AG04449 (cell line): ENCODE measurements at places on chromosomes 4 and X.

DNA sequence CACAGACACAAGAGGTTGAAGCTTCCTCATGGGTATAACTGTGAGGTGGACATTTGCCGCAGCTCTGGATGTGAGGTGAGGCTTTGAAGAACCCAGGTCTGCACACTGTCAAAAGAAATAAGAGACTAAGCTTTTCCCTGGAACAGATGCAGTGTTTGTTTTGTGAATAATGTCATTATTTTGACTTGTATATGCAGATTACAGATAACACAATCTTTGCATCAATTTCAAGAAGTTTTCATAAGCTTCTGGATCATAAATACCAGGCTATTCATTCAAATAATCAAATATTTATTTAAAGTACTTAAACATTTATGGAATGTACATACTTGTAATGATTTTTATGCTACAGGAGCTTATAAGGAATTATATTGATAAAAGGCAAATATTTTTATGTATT, 174.8 kb downstream of the EPHA5 start:
- DNase-seq: no peak

DNA sequence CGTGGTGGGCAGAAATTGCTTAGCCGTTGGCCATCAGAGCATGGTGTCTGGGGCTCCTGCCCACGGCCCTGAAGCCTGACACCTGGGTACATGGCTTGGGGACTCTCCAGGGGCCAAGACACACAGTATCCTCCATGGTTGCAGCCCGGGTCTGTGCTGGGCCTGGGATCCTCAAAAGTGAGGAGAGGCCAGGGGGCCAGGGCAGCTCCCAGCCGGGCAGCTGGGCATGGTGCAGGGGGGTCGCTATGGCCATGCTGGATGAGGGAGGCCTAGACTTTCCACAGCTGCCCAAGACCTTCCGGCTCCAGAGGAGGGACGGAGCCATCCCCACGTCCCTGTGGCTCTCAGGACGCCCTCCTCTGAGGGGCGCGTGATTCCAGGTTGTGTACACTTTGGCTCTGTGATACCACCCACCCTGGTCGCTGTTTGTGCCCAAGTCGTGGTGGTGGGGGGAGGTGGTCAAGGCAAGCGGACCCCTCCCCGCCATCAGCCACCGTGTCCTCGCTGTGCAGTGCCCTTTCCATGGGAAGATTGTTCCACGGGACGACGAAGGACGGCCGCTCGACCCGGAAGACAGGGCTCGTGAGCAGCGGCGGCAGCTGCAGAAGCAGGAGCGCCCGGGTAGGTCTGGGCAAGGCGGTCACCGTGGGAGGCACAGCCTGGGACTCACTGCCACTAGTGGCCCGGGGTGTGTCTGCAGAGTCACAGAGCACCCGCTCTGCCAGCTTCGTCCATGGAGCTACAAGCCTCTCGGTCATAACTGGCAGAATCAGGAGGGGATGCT, 25.7 kb downstream of the NKX1-1 start:
- no peak for DNase-seq

GRCh38 chrX:38183596-38183995, 37.1 kb downstream of the SRPX start:
- no peak for DNase-seq

GRCh38 chrX:20124964-20125363, 8.3 kb upstream of the MAP7D2 start:
- no peak for DNase-seq

DNA sequence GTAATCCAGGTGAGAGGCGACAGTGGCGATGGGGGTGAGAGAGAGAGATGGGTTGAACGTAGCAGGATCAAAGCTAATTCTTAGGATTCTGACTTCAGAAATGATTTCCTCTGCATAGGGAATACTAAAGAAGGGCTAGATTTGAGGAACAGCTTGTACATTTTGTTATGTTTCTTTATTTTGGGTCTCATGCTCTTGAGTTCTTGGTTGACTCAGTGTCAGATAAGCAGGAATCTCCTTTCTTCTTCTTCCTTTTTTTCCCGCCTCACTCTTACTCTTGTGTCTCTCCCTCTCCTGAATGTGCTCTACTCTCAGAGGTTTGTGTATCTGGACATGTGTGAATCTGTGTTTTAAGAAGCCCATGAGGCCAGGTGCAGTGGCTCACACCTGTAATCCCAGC, 36.4 kb downstream of the FAM193A start:
- DNase-seq: no peak

DNA sequence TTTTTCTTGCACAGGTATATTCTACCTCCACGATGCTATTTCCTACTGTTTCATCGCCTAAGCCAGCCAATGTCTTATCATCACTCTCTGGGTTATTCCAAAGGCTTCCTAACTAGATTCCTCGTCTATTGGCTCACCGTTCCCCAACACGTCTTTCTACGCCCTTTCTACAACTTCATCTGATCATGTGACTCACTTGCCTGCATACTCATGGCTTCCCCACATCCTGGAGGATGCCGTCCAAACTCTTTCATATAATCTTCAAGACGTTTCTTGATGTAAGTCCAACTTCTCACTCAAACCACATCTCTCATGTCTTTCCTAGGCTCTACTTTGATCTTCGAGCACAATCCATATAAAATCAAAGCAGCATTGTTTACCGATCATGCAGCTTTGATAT, 322.0 kb upstream of the PPARGC1A start:
- no peak for DNase-seq

DNA sequence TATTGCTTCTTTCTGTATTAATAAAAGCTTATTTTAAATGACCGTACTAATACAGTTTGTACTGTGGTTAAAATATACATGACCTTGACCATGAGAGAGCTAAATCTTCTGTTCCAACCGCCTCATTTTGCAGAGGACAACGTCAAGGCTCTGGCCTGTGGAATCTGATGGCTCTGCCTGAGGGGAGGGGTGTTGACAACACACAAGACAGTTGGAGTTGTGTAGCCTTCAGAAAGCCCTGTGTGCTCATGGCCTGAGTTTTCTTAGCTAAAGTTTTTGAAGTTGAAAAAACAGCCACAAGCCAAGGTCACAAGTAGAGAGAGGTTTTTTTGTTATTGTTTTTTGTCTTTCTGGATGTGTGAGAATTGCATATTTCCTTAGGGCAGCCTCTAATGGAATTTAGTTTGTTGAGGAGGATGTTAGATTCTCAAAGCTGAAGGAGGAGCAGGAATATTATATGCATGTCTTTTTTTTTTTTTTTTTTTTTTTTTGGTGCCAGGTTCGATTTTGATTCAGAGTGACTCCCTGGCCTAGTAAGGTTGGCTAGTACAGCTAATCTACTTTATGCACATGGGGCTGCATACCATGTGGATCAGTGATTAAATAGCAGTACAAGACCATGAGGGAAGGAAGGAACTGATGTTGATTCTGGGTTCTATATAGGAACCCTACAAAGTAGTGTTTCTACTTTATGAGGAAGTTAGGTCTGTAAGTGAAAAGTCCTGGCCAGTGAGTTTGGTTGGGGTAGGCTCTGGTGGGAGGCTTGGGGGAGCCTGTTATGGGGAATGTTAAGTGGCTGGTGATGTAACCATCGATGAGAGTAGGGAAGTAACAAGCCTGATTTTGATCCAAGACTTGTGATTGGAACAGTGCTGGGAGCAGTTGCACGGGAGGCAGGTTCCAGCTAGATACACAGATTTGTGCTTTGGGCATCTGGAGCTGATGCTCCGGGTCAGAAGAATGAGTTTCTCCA, 20.3 kb downstream of the SMS start:
- DNase-seq: no peak

- no peak for DNase-seq
Measured at GRCh38 chr4:140808256-140808655, 52.1 kb upstream of the TBC1D9 start.

GRCh38 chr4:153232768-153233167, 28.5 kb downstream of the TRIM2 start:
- DNase-seq: no peak

DNA sequence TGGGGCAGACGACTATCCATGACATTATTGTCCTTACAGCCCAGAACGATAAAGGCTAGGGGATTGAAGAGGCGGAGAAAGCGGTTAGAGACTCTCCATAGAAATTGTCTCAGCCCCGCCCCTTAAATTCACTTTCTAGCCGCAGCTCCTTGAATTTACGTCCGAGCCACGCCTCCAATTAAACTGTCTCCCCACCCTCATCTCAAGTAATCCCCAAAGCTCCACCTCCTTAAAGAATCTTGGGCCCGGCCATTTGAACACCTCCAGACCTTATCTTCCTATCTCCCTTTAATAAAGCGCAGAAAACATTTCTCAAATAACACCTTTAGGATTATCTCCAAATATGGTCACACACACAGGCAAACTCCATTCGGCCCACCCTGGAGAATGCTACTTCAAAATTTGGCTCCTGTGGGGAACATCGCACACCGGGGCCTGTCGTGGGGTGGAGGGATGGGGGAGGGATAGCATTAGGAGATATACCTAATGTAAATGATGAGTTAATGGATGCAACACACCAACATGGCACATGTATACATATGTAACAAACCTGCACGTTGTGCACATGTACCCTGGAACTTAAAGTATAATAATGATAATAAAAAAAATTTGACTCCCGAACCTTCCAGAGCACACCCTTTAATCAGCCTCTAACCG, 7.2 kb upstream of the MAGIX start:
- DNase-seq: no peak

DNA sequence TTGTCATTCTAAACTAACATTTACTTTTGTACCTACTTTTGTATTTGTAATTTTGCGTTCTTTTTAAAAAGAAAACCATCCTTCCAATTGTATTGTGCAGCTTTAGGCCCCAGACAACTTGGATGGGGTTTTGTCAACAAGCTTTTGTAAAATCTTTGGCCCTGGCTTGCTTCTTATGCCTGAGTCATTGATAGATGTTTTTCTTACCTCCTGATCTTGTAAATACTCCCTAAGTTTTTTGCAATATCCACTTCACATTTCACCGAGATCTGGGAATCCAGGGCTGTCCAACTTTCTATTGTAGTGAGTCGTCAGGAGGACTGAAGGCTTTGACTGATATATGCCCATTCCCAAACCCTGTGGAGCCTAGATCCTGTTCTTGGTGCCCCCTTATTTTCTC, 126.9 kb upstream of the GUCY1A1 start:
- no peak for DNase-seq

- no peak for DNase-seq
Measured at GRCh38 chr4:152709675-152710438, 30.1 kb upstream of the TMEM154 start.

- DNase-seq: no peak
Measured at GRCh38 chr4:169727616-169728015, 30.1 kb downstream of the HPF1 start.

DNA sequence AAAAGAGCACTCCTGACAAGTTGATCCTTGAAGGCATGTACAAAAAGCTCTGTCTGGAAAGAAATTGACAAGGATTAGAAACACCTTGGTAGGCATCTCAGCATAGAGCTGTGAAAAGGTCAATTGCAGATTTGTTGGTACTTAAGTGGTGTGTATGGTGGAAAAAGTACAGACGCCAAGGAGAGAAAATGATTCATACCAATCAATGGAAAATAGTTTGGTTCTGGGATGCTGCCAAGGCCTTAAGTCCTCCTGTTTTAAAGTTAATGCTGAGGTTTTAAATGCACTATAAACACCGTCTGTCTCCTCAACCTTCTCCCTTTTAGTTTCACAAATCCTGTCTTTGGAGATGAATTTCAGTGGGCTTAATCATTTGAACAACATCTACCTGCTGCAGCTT, 524.1 kb downstream of the IL15 start:
- no peak for DNase-seq

DNA sequence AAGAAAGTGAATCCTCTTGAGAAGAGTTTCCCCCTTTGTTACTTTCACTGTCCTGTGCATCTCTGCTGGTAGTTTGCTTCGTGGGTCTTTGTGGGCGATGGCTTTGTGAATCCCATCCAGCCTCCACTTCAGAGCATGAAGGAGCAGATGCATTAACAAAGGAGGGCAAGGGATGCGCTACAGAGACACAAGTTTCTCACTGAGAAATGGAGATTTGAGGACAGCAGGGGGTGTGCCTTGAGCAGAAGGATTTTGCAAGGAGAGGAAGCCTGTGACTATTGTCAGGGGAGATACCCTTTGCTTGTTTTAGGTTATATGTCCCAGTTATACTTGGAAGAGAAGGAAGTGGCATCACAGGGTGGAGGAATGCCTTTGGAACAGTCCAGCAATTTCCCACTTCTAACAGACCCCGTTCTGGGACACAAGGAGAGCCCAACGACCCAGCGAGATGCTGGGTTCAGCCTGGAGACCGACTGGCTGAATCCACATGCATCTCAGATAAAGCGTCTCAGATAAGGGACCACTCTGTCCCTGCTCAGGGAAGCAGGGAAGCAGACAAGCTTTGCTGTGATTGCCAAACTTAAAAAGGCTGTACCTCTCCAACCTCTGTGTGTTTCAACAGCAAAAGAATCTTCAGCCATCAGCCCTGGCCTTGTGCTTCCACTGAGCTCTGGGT, 314.6 kb upstream of the GATB start:
- no peak for DNase-seq

GRCh38 chr4:72077346-72077745, 45.5 kb downstream of the NPFFR2 start:
- no peak for DNase-seq

- peak; percentile 55 for DNase-seq
Measured at GRCh38 chr4:76830964-76831703, 66.8 kb downstream of the SOWAHB start.

DNA sequence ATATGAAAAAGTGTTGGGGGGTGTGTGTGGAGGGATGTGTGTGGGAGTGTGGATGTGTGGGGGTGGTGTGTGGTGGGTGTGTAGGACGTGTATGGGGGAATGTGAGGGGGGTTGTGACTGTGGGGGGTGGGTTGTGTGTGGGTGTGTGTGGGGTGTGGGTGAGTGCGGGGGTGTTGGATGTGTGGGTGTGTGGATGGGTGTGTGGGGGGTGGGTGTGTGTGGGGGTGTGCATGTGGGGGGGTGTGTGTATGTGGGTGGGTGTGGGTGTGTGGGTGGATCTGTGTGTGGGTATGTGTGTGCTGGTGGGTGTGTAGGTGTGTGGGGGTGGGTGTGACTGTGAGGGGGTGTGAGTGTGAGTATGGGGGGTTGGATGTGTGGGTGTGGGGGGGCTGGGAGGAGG, 47.8 kb downstream of the KDR start:
- DNase-seq: no peak

DNA sequence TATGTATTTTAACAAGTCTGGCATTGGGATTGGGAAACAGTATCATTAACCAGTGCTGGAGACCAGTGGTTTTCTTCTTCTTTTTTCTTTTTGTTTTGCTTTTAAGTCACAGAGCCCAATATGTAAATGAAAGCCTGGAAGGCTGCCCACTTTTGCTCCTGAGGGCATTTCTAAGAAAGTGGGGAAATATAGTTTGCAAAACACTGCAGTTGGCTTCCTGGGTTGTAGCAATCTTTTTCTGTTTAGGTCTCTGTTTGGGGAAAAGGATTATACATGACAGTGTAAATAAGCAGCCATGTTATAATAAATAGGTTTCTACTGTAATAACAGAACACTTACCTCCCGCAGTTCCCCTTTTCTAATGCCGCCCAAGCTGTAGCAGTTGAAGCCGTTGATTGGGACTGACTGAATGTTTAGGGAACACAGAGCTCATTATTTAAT, 105.5 kb downstream of the TMEM164 start:
- DNase-seq: no peak

- DNase-seq: no peak
Measured at GRCh38 chr4:139647184-139647583, 18.4 kb upstream of the MGST2 start.

- no peak for DNase-seq
Measured at GRCh38 chr4:10765386-10765785, 80.8 kb upstream of the CLNK start.
